ENCODE measurements at places on chromosomes 7 and 10.

DNA sequence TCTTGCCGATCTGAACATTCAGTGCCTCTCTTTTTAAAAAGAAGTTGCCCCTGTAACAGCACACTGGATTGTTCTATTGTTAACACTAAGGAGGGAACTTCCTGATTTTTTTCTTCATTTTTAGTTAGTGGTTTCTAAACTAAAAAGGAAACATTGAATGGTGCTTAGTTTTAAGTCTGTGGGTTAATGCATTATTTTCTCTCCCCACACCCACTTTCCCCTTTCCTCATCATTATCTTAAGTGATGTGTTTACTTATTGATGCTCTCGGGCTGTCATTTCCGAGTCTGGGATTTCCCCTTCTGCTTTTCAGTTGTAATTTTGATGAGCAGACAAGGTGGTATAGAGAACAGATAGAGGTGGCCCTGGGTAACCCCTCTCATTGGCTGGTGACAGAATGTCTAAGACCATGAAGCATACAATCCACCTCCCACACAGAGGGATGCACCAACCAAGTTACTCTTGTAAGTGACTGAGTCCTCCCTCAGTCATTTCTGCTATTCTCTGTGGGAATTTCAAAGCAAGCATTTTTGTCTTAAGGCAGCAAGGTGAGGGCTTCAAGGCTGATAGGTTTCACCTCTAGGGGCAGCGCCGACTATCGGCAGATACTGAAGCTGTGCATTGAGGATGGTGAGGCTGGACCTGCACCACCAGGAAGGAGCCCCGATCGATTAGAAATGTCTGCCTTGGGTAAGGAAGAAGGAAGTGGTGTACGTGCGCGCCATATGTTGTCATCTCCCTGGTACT, 49.5 kb downstream of the CHN2 start:
- no peak for DNase-seq

DNA sequence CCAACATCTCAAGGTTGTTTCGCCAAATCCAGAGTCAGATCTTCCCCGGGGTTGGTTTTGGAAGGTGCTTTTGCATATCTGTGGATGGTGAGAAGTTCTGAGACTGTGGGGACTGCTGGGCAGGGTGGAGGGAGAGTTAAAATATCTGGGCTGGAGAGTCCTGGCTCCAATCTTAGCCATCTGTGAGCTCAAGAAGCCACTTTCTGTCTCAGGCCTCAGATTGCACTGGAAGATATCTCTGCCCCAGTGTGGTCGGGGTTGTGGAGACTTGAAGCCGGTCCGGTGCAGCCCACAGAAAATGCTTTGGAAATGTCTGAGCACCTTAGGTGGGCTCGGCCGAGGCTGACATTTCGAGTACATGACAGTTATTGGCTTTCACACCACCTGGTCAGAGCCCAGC, 72.2 kb upstream of the SFMBT2 start:
- DNase-seq = no peak

DNA sequence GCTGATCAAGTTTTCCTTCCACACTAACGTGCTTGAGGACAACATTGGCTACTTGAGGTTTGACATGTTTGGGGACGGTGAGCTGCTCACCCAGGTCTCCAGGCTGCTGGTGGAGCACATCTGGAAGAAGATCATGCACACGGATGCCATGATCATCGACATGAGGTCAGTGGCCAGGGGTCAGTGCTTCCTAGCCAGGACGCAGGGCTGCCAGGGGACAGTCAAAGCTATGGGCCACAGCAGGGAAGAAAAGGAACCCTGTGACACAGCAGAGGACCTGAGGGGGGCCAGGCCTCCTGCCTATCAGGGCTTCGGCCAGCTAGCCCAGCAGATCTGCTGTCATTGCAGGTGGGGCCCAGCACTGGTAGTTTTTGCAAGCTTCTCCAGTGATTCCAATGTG, 5.2 kb downstream of the RBP3 start:
- DNase-seq = no peak

- DNase-seq = no peak
Observed at GRCh38 chr7:23356726-23357125, 57.6 kb downstream of the MALSU1 start.

DNA sequence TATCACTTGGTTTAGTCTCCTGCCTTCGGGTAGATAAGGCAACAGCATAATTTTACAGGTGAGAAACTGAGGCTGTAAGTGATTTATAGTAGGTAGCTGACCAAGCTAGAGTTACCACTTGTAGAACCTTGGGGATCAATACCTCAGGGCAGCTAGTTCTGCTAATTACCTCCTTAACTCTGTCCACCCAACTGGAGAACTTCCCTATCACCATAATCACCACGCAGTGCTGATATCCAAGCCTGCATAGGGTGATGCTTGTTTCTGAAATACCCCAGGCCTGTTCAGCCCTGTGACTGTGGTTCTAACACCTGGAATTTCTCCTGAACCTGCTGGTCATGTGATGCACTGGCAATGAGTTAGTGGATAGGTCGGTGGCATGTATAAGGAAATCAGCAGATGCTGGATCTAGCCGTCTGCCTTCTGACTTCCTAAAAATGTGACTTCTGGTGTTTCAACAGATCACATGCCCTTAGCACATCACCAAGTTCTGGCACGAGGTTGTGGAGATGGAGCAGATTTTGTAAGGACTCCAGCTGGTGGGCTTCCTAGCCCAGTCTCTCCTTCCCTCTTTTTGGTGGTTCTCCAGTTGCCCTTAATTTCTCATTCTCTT, 15.3 kb downstream of the PLAU start:
- DNase-seq = no peak

DNA sequence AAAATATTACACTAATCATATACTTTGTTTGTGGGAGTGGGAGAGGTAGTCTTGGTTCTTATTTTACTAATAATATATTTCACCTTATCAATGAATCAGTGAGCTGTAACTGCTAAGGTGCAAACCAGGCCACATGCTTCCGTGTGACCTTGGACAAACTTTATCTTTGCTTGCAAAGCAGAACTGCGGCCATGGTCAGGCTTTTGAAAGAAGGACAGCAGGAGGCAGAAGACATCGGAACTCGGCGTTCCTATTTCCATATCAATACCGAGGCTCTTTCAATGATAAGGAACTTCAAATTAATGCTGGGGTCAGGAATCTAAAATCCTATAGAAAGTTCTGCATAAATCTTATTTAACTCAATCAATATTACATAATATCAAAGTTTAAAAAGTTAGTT, 491.9 kb upstream of the PFKP start:
- no peak for DNase-seq

DNA sequence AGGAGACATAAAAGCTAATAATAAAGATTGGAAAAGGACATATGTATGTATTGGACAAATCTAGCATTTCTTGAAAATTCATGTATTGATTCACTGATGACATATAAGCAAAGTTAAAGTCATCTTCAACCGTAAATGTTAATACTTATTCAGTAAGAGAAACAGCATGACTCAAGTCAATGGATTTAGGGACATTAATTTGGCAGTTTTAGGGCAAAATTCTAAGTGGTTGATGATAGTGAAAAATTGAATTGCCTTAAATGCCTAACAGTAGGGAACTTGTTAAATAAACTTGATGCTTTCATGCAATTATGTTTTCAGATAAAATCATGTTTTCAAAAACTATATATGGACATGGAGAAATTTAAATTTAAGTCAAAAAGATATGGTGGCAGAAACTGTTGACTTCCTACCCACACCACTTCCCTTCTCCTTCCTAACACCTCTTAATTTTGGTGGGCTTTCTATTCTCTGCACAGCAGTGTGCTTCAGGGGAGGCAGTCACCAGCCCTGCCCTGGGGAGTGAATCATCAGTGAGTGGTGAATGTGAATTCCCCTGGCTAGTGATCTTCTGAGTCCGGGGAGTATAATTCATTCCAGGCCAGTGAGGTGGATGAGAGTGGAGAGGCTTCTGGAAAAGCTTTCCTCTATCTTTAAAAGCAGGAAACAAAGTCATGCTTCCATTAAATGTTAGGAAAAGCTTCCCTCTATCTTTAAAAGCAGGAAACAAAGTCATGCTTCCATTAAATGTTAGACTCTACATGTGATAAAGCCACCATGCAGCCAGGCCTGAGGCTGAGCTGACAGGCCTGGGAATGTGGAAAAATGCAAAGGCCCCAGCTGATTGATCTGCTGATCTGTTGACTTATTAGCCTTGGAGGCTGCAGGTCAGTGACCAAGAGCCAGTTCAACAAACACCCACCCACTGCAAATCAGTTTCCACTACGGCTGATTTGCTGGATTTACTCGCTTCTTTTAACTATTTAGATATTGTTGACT, 25.2 kb upstream of the ITGB1 start:
- no peak for DNase-seq

- DNase-seq = no peak
Observed at GRCh38 chr7:75743455-75743859, 4.7 kb upstream of the HIP1 start.

GRCh38 chr7:30420662-30421061, 57.9 kb downstream of the NOD1 start:
- no peak for DNase-seq

DNA sequence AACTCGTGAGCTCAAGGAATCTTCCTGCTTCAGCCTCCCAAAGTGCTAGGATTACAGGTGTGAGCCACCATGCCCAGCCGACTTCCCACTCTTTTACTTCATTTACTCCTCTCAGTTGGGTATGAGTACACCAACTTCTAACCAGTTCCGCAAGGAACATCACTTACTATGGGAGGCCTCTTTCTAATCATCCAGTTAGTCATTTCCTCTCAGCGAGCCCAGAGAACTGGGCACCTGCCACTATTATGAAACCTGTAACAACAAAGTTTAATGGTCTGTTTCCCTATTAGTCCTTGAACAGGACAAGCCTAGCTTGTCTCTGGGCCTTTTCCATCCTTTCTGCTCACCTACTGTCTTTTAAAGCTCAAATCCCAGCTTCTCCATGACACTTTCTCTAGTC, 88.8 kb downstream of the DNMBP start:
- no peak for DNase-seq

- DNase-seq = no peak
Observed at GRCh38 chr10:6504296-6504695, 75.8 kb downstream of the PRKCQ start.

- no peak for DNase-seq
Observed at GRCh38 chr7:96786998-96787395, 77.4 kb upstream of the SEM1 start.

- DNase-seq = no peak
Observed at GRCh38 chr7:157897681-157898080, 560.9 kb downstream of the DNAJB6 start.

GRCh38 chr10:2772135-2772534, 295.2 kb upstream of the PFKP start:
- DNase-seq = no peak

GRCh38 chr7:93337052-93337451, 104.9 kb downstream of the VPS50 start:
- DNase-seq = no peak

GRCh38 chr7:50962962-50963374, 180.3 kb upstream of the GRB10 start:
- no peak for DNase-seq

GRCh38 chr7:34780546-34780945, 122.5 kb downstream of the NPSR1 start:
- DNase-seq = no peak

GRCh38 chr10:12642036-12642435, 292.7 kb downstream of the CAMK1D start:
- DNase-seq = no peak

- DNase-seq = no peak
Observed at GRCh38 chr10:122075171-122075570, 86.2 kb downstream of the TACC2 start.

DNA sequence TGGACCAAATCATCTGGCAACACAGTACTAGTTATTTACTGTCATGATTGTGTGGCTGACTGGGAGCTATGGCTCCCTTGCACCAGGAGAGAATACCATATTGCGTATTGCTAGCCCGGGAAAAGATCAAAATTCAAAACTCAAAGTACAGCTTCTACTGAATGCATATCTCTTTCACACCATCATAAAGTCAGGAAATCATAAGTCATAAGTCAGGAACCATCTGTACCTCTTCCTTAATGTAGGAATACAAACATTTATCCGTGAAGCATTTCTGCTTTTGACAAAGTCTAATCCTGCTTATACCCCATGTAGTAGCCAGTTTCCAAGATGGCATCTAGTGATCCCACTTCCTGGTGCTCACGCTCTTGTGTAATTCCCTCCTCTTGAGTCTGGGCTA, 2.2 kb upstream of the CREB3L2 start:
- no peak for DNase-seq

GRCh38 chr7:155289107-155289506, 8.6 kb upstream of the INSIG1 start:
- DNase-seq = no peak

- no peak for DNase-seq
Observed at GRCh38 chr7:131455546-131455945, 100.9 kb downstream of the PODXL start.

- no peak for DNase-seq
Observed at GRCh38 chr7:75725306-75725705, 13.4 kb downstream of the HIP1 start.

DNA sequence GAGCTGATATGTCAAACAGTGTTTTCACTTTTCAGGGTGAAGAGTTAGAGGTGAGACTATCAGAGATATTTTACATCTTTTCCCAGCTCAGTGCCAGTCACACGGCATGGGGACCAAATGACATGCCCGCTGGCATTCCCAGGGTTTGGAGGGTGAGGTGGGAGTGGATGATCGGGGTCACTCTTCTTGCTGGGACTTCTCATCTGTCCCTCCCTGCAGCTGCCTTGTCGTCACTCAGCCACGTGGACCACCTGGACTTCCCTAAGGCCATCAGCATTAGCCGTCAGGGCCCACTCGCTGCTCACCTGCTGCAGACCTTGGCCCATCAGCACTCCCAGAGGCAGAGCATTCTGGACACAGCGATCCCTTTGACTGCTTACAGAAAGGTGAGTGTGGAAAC, 301.8 kb downstream of the DNAJB6 start:
- no peak for DNase-seq

DNA sequence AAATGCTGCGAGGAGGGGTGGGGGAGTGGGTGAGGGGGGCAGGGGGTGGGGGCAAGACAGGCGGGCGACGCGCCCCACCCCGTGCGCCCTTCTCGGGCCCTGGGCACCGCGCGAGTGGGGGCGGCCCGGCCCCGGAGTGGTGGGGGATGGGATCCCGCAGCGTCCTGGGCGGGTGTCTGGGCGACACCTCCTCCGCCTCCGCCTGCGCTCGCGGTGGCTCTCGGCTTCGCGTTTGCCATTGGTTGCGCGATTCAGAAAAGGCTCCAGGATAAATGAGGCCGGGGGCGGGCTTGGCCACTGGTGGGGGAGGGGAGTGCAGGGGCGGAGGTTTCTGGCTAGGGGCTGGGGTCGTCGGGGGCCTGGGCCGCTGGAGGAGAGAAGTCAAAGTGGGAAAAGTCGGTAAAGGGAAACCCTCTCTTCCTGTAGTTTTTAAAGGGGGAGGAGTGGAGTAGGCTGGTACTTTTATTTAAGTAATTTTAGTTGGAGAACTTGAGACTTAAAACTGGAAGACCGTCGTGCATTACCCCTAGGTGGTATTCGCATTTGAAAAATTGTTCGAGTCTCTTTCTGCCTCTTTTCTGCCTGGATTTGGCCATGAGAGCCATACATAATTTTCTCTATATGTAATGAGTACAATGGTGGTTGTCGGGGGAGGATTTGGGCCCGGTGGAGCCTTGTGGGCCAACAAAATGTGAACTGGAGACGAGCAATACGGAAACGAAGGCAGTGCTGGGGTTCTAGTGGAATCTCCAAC, 992 bp upstream of the IGF2BP3 start:
- DNase-seq = no peak

GRCh38 chr10:124305131-124305530, 113.6 kb downstream of the OAT start:
- no peak for DNase-seq

Measured in cortex of kidney (tissue), 1 donor.